Progenitor cell of endocrine pancreas (in vitro differentiated cells): ENCODE measurements at places on chromosomes 2 and 18.

DNA sequence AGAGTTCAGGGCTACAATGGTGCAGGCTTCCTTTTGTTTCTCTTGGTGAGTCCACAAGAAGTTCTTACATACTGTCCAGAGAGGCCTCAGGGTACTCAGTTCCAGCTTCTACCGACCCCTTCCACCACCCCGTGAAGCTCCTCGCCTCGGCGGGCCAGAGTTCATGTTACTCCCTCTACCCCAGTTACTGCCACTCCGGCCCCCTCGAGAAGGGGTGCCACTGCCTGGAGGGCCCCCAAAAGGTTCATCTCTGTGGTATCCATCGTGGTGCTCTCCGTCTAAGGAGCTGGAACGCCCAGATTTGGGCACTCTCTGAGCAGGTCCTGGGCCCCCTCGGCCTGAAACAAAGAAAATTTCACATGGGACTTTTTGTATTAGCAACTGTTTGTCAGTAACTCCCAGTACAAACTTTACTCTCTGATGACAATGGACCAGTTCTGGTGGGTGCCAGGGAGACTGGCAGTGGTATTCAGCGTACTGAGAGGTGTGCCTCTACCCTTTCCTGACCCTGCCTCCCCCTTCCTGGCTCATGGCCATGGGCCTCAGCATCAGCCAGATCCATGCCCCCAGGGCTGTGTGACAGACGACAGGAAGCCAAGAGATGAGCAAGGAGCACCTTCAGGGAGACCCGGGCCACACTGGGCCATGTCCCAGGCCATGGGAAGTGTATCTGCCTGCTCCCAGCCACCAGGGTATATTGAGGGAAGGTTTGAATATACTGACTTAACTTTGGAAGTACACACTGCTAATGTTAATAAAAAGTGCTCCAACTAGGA, 5.1 kb downstream of the SFT2D3 start:
- no peak for DNase-seq

DNA sequence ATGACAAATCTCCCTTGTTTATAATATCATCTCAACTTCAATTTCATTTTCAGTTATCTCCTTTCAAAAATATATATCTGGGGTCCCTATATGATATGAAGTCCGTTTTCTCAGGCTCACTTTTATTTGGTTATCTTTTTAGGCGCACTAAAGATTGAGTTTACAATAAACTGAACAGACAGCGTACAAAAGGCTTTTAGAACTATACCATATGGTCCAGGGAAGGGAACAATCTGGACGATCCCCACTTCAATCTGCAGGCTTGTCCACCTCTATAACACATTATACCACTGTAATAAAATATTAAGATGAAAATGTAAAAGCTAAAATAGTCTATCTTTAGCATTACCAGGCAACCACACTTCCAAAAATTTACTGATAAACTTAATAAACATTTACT, 289.9 kb downstream of the ZEB2 start:
- no peak for DNase-seq

DNA sequence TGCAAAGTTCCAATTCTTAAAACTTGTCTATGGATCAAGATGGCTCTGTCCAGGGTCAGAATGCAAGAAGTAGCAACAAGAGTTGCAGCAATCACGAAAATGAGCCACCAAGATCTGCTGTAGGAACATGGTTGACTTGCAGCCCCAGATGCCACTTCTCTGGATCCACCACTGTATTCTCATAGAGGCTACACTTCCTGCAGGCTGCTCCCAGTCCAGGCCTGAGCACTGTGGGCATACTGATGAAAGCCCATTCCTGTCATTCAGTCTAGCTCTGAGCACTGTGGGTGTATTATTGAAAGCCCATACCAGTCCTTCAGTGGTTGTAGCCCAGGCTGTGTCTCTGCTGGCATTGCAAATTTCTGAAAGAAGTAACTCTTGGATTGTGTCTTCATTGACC, 213.9 kb upstream of the AGAP1 start:
- no peak for DNase-seq

DNA sequence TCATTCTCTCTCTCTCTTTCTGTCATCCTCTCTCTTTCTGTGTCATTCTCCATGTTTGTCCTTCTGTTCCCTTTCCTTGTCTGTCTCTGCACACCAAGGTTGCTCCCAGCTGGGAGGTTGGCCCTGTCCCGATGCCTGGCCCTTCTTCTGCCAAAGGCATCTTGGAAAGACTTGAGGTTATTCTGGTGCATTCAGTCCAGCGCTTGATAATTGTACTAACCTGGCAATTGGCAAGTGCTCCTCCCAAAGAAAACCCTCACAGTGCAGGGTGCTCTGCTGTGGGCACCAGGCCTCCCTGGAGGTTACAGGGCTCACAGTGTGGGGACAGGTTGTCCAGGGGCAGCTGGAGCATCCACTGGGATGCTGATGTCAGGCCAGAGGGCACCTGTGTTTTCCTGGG, 95.4 kb downstream of the GLI2 start:
- no peak for DNase-seq

GRCh38 chr2:18440141-18440661, 120.3 kb downstream of the RDH14 start:
- no peak for DNase-seq

DNA sequence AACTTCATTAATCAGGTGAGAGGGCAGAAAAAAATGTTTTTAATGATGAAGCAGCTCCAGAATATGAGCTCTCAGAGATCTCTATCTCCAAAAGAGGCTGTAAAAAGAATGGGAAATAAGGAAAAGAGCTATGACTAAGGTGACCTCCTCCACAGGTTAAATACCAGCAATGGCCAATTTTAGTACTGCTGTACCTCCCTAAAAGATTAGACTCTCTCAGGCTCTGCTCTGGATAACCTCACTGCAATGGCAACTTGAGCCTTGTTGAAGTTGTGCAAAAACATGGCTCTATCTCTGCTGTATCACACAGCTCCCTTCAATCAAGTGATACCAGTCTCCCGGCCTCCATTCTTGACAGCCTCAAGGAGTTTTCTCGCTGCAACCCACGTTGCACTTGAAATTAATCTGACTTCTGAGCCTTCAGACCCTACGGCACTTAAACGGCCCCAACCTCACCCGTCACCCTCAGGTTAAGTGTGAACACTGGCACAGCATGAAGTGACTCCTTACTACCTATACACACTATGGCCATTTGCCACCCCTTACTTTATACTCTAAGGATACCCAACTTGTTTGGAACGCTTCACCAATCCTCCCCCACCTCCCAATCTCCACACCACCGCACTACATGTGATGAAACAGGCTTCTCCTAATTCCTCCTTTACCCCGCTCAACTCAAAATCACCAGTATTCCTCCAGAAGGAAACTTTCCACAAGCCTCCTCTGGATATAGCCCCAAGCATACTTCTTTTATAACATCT, 36.3 kb downstream of the SMAD2 start:
- no peak for DNase-seq

GRCh38 chr2:7899241-7899640, 782.6 kb upstream of the ID2 start:
- DNase-seq = no peak

DNA sequence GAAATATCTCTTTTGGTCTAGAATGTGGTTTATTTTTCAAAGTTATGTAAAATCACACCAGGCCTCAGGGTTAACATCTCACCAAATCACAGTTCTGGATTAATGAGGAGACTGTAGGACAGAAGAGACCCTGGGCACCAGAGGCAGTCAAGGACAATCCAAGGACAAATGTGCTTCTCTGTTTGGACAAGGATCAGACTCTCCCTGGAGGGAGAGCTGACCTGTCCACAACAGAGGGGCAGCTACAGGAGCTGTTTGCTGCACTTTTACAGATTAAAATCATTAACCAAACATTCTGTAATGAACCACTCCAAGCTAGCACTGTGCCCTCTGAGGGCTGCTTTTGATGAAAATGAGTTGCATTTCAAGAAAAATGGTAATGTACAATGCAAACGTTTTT, 690.6 kb upstream of the SLC8A1 start:
- no peak for DNase-seq

DNA sequence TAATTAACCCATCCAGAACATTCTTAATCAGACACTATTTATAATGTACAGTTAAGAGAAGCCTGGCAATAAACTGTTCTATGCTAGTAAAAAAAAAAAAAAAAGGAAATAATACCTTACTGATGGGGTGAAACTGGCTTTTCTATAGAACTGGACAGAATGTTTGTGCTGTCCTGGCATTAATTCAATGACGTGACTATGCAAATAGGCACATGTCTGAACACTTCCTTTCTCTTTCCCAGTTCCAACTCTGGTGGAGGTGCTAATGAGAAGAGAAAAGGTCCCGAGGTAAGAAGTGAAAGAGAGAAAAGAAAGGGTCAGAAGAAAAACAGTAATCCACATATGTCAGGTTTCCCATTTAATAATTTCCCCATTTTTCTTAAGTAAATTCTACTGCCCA, 508.4 kb downstream of the ZEB2 start:
- no peak for DNase-seq

DNA sequence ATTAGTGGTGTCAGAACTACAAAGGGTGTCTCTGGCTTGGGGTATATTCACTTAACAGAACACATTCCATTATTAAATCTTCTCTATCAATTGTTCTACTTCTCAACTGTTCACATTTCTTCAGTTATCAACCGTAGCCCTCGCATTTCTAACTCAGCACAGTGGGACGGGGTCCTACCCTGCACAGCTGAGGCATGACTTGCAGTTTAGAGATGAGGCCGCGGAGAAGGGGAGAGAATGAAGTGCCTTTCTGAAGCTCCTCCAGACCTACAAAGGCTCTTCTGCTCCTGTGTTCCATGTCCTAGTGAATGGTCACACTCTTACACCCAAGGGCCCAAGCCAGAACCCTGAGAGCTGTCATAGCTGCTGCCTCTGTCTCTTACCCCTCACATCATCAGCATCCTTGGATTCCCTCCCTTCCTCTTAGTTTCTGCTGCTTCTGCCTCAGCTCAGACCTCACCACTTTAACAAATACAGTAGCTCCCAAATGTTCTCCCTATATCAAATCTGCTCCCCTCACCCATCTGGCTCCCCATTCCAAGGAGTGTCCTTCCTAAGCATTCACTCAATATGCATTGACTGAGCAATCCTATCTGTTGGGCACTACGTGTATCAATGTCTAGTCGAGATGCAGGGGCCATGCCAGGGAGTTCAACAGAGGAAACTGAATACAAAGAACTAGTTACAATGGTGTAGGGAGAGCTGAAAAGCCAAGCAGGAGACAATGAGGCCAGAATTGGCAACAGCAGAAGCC, 34.3 kb upstream of the MRPL19 start:
- DNase-seq = no peak

DNA sequence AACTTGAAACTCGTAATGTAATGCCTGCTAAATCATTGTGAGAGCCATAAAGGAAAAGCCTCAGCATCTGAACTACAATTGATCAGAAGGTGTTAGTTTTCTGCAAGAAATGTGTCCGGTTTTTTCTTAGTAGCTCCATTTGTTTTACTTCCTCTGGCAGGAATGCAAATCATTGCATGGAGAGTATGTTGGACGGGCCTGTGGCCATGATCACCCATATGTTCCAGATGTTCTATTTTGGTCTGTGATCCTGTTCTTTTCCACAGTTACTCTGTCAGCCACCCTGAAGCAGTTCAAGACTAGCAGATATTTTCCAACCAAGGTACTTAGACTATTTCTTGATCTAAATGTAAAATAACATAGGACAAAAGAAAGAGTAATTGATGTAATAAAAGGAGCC, 126.6 kb downstream of the DPP4 start:
- DNase-seq = no peak

DNA sequence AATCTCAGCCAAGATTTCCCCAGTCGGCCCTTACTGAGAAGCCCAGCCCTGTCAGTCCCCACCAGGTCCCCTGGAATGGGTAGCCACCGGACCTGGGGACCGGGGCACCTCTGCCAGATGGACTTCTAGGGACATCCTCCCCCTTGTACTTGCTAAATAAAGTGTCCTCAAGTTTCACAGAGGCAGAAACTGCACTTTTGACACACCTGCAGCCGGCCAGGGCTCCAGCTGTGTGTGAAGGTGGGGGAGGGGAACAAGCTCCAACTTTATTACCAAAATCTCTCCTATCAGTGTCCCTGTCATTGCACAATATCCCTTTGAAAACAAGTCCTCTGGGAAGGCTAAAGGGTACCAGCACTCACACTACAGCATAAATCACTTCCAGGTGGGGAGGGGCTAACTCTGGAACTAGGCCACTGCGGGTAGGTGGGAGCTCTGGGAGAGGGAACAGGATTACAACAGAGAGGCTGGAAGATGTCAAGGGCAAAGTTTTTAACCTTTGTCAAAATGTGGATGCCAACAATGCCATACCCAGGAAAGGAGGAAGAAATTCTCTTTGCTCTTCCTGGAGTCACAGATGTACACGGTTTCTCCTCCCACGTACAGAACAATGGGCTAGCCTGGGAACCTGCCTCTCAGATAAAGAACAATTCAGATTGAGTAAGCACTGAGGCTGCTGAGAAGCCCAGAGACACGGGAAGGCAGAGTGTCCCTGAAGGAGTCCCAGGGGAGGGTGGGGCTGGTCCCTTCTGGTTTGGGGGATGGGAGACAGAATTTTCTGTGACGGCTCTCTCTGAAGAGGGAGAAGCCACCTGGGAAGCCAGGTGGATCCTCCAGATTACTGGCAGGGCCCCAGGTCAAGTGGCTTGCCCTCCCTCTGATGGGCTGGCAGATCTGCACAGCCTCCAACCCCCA, 11.0 kb downstream of the SDC1 start:
- no peak for DNase-seq

- DNase-seq = no peak
Observed at GRCh38 chr2:197159661-197160211, 150.8 kb downstream of the ANKRD44 start.

DNA sequence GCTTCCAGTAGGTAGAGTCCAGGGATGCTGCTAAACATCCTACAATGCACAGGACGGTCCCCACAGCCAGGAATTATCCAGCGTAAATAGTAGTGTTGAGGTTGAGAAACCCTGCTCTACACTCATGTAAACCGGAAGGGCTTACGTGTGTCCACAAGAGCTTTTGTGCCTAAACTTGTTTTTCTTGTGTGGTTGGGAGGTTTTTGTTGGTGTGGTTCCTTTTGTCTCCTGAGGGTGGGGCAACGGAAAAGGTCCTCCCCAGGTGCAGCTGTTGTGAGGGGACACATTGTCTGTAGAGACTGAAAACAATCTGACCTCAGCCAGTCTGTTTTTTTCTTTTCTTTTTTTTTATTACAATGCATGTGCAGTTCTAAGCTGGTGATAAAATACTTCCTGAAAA, 72.7 kb upstream of the MGAT5 start:
- no peak for DNase-seq

DNA sequence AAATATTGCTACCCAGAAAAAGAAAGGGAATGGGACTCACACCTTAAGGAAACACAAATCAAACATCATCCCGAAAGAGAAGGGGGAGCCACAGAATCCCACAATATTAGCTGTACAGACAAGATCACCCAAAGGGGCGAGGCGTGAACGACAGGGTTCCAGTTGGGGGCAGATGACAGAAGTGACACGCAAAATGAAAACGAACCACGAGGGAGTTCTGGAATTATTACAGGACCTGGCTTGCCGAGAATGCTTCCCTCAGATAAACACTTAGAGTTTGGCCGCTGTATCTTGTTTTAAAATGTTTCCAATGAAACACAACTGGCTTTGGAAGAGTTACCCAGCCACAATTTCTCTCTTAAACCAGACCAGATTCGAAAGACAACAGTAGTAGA, 60.4 kb downstream of the C2orf76 start:
- DNase-seq = no peak
